ENCODE measurements at places on chromosomes 3 and 15.

GRCh38 chr3:29088579-29088978 lies 192.3 kb upstream of the RBMS3 start:
- no peak for DNase-seq

DNA sequence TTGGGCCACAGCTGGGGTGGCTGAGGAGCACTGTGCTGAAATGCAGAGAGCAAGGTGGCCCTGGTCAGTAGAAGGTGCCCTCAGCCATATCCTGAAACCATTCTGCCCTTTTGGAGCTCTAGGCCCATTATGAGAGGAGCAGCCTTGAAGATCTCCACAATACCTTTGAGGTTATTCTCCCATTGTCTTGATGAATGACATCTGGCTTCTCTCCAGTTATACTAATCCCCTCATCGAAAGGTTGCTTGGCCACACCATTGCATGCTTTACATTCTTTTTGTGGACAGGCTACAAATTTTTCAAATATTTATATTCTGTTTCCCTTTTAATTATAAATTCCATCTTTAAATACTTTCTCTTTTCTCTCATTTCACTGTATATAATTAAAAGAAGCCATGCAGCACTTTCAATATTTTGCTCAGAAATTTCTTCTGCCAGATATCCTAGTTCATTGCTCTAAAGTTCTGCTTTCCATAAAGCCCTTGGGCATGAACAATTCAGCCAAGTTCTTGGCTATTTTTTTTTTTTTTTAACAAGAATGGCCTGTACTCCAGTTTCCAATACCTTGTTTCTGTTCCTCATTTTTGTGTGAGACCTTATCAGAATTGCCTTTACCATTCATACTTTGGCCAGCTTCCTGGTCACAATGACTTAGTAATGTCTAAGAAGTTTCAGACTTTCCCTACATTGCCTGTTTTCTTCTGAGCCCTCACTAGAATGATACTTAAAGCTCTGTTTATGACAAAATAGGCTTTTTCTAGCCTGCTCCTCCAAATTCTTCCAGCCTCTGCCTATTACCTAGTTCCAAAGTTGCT lies 138.9 kb upstream of the SGO1 start:
- DNase-seq, result no peak

- DNase-seq, result no peak
Observed at GRCh38 chr3:189937302-189938127, 183.2 kb downstream of the P3H2 start.

- no peak for DNase-seq
Observed at GRCh38 chr3:105315144-105315543, 51.6 kb upstream of the ALCAM start.

GRCh38 chr15:62807539-62808130 lies 234.9 kb upstream of the TPM1 start:
- DNase-seq, result no peak

DNA sequence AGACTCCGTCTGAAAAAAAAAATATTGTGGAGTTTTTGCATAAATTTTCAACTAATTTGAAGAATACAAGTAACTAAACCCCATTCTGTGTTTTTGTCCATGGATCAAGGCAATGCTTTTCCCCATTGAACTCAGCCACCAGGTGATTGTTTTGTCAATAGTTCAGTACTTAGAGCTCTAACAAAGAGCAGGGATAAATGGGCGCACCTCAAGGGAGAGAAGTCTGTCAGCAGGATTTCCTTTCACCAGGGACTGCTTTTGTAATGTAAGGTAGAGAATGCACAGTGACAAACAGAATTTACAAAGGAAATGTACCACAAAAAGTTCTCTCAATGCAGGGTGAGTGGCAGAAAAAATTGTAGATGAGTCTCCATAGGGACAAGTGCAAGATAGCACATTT lies 10.8 kb upstream of the ATP13A5 start:
- no peak for DNase-seq

DNA sequence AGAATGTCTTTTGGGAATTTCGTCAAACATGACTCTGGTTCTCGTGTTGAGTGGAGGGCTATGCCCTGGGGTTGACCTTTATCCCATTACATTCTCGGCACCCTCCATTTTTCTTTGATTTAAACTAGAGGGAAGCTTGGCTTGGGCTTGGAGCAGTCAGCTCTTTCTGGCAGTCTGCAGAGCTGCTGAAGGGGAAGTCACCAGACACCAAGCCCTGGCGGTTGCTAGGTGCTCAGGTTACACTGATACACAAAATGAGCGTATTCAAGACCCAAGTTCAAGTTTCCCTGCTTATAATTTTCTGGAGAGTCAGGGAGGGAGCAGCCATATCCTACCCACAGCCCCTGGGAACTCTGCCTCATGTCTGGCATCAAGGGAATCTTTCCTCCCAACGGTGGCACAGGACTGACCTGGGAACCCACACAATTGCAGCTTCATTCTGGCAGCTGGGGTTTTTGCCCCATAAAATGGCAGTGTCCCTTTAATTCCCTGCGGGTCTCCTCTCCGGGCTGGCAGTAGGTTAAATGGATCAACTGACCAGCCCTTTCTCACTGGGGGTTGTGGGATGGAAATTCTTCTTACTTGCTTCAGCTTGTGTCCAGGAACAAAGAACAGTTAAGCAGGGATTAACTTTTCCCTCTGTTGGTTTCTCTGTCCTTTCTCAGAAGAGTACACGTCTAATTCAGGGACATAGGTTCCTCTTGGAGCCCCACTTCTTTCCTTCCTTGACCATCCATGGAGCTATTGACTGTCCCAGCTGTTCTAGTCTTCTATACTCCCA lies 110.0 kb upstream of the DLG1 start:
- DNase-seq, result no peak

GRCh38 chr3:143613226-143613625 lies 235.0 kb downstream of the SLC9A9 start:
- no peak for DNase-seq
